ENCODE measurements at places on chromosomes 11 and 22. TPM values are rescaled to one million over a fixed set of nuclear protein-coding genes. Genes with fewer than 3 reads are reported as not detected.

The APOL4 gene
- total RNA-seq: 2.7 TPM

The PLET1 gene
- total RNA-seq: not detected

The USP2 gene
- 0.21 TPM for total RNA-seq

The OR2AG2 gene
- total RNA-seq: 0.06 TPM

The DEUP1 gene
- total RNA-seq: not detected

The SULT4A1 gene
- not detected for total RNA-seq

The CALCB gene
- total RNA-seq: 0.81 TPM

The DTX4 gene
- 1.6 TPM for total RNA-seq

The CLDN25 gene
- total RNA-seq: not detected

The CCDC15 gene
- 4.3 TPM for total RNA-seq

The IFITM10 gene
- 2.0 TPM for total RNA-seq

The KCNE3 gene
- total RNA-seq: 0.08 TPM

The C22orf31 gene
- total RNA-seq: not detected

The ATG16L2 gene
- 3.4 TPM for total RNA-seq

Data from H4 (cell line).